ENCODE measurements at places on chromosomes 6 and 20. TPM values are rescaled to one million over a fixed set of nuclear protein-coding genes. Genes with fewer than 3 reads are reported as not detected.

GRCh38 chr6:92847988-92848387 is 571.4 kb downstream of the EPHA7 start:
- DNase-seq: no peak

Gene HLA-DRB5
- total RNA-seq: 0.52 TPM

- DNase-seq: peak; percentile 65
Measured at GRCh38 chr20:41329435-41330342, 10.9 kb upstream of the LPIN3 start.

DNA sequence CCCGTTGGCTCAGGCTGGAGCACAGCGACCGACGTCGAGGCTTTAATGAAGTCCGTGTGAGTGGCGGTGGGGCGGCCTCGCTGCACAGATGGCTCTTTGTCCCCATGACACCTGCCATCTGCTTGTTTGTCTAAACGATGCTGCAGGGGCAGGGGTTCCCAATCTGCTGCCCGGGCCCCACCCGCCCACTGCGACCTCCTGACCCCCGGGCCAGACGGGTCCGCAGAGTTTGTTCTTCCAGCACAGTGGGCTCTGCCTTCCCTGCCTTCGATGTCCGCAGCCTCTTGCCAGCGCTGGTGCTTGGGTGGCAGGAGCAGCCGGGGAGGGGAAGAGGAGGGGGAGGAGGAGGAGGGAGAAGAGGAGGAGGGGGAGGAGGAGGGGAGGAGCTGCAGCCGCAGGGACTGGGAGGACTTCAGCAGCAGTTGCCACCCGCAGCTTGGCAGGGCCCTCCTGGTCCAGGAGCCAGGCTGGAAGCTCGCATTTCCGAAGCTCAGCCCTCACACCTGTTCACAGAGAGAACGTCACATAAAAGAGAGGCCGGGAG is 210.0 kb downstream of the DLL1 start:
- DNase-seq: no peak

GRCh38 chr20:14604143-14604542 is 266.7 kb upstream of the FLRT3 start:
- DNase-seq: no peak

- no peak for DNase-seq
Measured at GRCh38 chr6:137175868-137176245, 2.4 kb upstream of the IL22RA2 start.

Gene CST1
- not detected for total RNA-seq

Gene PPP1R14C
- total RNA-seq: 0.33 TPM

DNA sequence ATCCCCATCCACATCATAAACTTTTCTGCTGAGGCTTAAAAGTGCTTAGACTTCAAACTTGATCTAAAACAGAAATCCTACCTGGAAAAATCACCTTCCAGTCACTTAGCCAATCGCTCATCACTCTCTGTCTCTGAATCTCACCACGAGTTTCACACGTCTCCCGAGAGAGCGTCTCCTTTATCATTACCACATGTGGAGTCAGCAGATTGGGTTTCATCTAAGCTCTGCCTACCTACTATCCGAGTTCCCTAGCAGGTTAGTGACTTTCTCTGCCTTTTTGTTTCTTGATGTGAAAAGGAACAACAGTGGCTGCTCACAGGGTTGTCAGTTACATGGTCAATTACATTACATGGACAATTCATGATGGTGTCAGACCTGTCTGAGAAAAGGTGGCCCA is 286.2 kb downstream of the ESR1 start:
- no peak for DNase-seq

Gene TGM3
- total RNA-seq: not detected

DNA sequence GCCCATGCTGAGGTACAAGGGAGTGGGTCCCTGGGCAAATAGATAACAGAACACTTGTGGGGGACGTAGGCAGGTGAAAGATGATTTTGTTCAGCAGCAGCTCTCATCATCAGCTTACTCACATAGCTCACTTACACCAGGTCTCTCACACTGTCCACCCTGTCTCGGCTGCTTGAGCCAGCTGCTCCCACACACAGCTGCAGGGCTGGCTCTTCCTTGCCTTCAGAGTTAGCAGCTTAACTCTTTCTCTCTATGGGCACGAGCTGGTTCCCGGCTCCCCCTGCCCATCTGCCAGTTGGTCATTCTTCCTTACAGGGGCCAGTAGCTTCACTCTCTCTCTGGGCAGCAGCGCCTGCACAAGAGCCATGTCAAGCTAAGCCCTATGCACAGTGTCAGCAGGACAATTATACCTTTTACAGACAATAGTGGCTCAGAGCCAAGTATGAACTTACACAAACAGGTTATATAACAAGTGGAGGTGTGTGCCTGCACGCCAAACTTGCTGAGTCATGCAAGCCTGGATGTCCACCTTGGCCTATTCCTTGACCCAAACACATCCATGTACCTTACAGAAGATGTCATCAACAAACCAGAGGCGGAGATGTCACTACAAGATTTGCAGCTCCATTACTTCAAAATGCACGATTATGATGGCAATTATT is 18.7 kb downstream of the ZNF391 start:
- DNase-seq: no peak

GRCh38 chr6:140546640-140547039 is 1172.2 kb upstream of the CITED2 start:
- DNase-seq: no peak

Gene GJA10
- not detected for total RNA-seq

Gene DAAM2
- not detected for total RNA-seq

- DNase-seq: no peak
Measured at GRCh38 chr20:54345301-54345724, 130.1 kb upstream of the DOK5 start.

Gene ACAT2
- 67.8 TPM for total RNA-seq

Gene SRMS
- total RNA-seq: not detected

Gene FILIP1
- not detected for total RNA-seq

Gene ZNF512B
- total RNA-seq: 11.6 TPM

Gene KHDC1
- total RNA-seq: 3.3 TPM

DNA sequence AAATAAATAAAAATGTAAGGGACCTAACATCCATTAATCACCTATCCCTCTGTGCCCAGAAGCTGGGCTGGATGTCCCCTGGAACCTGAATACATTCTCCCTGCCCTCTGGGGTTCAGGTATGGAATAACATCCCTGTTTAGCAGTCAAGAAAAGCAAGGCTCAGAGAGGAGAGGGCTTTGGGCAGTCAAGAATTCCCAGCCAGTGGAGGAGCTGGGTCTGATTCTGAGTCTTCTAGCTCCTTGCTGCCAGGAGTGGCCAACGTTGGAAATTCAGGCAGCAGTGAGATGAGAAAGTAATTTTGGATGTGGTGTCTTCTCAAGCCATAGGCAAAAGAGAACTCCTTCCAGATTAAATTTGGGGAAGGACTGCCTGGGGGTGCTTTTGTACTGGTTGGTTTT is 42.6 kb upstream of the ZNFX1 start:
- no peak for DNase-seq
